Upper lobe of right lung (tissue), 1 donor: ENCODE measurements at places on chromosomes 3 and 15. TPM values are rescaled to one million over a fixed set of nuclear protein-coding genes. Genes with fewer than 3 reads are reported as not detected.

The GRAMD1C gene
- total RNA-seq = 6.4 TPM

The SATB1 gene
- total RNA-seq = 28.4 TPM

- H3K4me1 ChIP-seq = no peaks in the 10 kb centered on the region
- no peaks in the 10 kb centered on the region for H3K27me3 ChIP-seq
- H3K36me3 ChIP-seq = no peaks in the 10 kb centered on the region
- no peak overlapping the region for H3K4me3 ChIP-seq
- DNase-seq = no peak
Measured at GRCh38 chr15:67009576-67010569, 55.5 kb upstream of the SMAD3 start.

GRCh38 chr15:92159481-92159880, 234.2 kb upstream of the ST8SIA2 start:
- no peaks in the 10 kb centered on the region for H3K4me1 ChIP-seq
- no peak overlapping the region for H3K4me3 ChIP-seq
- H3K27ac ChIP-seq = no peak overlapping the region
- DNase-seq = no peak

- H3K4me1 ChIP-seq = no peaks in the 10 kb centered on the region
- no peak overlapping the region for H3K4me3 ChIP-seq
- no peak for DNase-seq
- no peaks in the 10 kb centered on the region for H3K27me3 ChIP-seq
Measured at GRCh38 chr3:98966434-98966833, 64.9 kb upstream of the DCBLD2 start.

The TRPM1 gene
- not detected for total RNA-seq

DNA sequence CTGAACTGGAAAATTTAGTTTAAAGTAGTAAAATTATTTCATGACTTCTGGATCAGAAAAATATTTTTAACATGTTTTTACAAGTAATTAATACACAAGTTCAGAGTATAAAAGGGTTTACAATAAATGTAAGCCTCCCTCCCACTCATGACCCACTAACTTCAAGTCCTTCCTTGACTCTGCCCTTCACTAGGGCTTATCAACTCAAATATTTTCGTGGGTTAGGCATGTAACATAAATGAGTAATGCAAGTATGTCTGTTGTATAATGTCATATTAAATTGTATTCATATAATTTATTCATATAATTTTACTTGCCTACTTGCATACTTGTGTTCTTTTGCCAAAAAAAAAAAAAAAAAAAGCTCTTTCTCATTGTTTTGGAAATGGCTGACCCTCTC, 3.4 kb upstream of the OPA1 start:
- H3K27me3 ChIP-seq = no peaks in the 10 kb centered on the region
- no peak for DNase-seq
- no peak overlapping the region for H3K4me3 ChIP-seq
- peaks cover 14% of the 10 kb centered on the region for H3K4me1 ChIP-seq

DNA sequence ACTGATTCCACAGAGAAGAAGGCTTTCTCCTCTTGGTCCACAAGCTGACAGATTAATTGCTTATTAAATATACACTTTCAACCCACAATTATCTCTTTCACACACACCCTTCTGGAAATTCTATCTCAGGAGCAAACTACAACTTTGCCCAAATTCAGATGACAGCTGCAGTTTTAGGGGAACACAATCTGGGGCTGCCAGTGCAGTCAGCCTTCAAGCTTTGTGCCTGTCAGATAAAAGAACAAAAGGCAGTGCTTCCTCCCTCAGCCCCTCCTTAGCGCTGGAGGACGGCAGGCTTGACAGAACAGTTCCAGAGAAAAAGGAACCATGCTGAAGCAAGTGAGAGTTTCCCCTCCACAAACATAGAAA, 99.6 kb downstream of the TMCC1 start:
- DNase-seq = no peak
- H3K27ac ChIP-seq = peak overlapping the region; percentile 73
- no peaks in the 10 kb centered on the region for H3K27me3 ChIP-seq
- peak overlapping the region; percentile 42 for H3K4me3 ChIP-seq

DNA sequence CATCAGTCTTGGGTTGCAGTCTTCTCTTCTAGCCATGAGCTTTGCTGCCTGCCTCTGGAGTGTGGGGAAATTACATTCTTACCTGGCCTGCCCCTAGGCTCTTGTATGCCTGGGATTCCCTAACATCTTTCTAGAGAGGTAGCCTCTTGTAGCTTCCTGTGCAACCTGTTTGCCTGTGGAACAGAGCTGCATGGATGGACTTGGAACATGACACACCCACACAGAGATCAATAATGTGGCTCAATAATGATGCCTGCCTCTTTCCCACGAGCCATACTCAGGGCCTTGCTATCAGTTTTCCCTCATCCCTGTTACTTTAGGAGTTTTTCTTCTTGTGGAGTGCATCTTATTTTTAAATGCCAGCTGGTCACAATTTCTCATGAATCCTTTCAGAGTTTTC, 11.4 kb downstream of the CHCHD6 start:
- H3K27me3 ChIP-seq = no peaks in the 10 kb centered on the region
- H3K36me3 ChIP-seq = no peaks in the 10 kb centered on the region
- no peak overlapping the region for H3K4me3 ChIP-seq

The PP2D1 gene
- total RNA-seq = not detected

The SPINT1 gene
- 96.8 TPM for total RNA-seq

The CLSTN2 gene
- total RNA-seq = 3.0 TPM

The QTRT2 gene
- 22.5 TPM for total RNA-seq

GRCh38 chr3:3665961-3666640, 133.1 kb upstream of the LRRN1 start:
- no peaks in the 10 kb centered on the region for H3K4me1 ChIP-seq
- no peak overlapping the region for H3K4me3 ChIP-seq
- no peak for DNase-seq
- H3K36me3 ChIP-seq = no peaks in the 10 kb centered on the region
- H3K27me3 ChIP-seq = no peaks in the 10 kb centered on the region
- H3K27ac ChIP-seq = no peak overlapping the region

- no peaks in the 10 kb centered on the region for H3K4me1 ChIP-seq
- H3K36me3 ChIP-seq = no peaks in the 10 kb centered on the region
- no peak overlapping the region for H3K4me3 ChIP-seq
- no peak overlapping the region for H3K27ac ChIP-seq
Measured at GRCh38 chr3:123365450-123366143, 83.3 kb downstream of the ADCY5 start.

- no peak for DNase-seq
- H3K27me3 ChIP-seq = no peaks in the 10 kb centered on the region
- H3K36me3 ChIP-seq = no peaks in the 10 kb centered on the region
- H3K27ac ChIP-seq = no peak overlapping the region
- peaks cover 23% of the 10 kb centered on the region for H3K4me1 ChIP-seq
Measured at GRCh38 chr3:132407025-132407424, 10.3 kb upstream of the DNAJC13 start.

GRCh38 chr3:128408693-128409623, 57.7 kb downstream of the DNAJB8 start:
- no peaks in the 10 kb centered on the region for H3K36me3 ChIP-seq
- H3K27ac ChIP-seq = no peak overlapping the region
- no peaks in the 10 kb centered on the region for H3K4me1 ChIP-seq

The HCLS1 gene
- 76.5 TPM for total RNA-seq

GRCh38 chr3:171116365-171116764, 89.8 kb upstream of the SLC2A2 start:
- no peak overlapping the region for H3K27ac ChIP-seq
- no peaks in the 10 kb centered on the region for H3K27me3 ChIP-seq
- no peak for DNase-seq
- peaks cover 16% of the 10 kb centered on the region for H3K36me3 ChIP-seq
- H3K4me1 ChIP-seq = no peaks in the 10 kb centered on the region

- no peak for DNase-seq
- no peak overlapping the region for H3K4me3 ChIP-seq
- H3K27ac ChIP-seq = no peak overlapping the region
- no peaks in the 10 kb centered on the region for H3K36me3 ChIP-seq
- H3K27me3 ChIP-seq = peaks cover 7% of the 10 kb centered on the region
Measured at GRCh38 chr3:8972639-8973038, 9.4 kb upstream of the RAD18 start.

DNA sequence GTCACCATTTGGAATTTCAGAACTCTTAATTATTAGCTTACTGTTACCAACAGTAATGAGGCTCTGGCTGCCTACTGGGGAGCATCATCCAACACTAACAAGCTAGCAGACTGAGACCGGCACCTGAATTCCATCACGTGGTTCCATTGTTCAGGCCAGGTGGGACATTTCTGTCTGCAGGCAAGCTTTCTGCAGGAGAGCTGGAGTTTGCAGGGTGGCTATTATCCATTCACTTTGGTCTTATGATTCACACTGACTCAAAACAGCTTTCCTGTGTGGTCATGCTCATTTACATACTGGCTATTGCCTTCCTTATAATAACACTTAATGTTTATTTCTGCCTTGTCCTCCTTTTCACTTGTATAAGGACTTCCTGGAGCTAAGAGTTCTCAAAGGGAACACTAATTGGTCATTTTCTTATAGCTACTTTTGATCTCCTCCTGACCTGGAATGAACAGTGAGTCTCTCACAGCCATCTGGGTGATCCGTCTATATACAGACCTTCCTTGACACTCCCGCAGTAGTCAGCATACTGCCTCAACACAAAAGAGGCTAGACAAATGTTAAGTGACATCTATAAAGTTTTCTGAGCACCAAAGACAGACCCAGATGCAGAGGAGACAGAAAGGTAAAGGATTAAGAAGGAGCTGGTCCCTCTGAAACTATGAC, 695.4 kb downstream of the FHIT start:
- no peaks in the 10 kb centered on the region for H3K27me3 ChIP-seq
- no peaks in the 10 kb centered on the region for H3K36me3 ChIP-seq
- no peak for DNase-seq
- no peak overlapping the region for H3K4me3 ChIP-seq

DNA sequence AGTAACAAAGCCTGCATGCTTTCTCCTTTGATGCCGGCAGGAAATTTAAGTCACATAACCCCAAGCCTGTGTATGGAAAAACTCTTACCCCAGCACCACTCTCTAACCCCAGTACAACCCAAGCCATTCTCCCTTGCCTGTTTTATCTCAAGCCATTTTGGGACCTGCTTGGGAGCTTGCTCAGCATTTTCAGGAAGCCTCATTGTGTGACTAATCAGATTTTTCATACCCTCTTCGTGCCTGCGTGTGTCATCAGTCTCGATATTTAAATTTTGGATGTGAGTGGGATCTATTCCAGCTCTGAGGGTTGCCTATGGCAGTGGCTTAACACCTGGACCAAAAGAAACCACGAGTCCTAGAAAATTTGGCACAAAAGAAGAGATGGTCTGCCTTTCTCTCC, 426.2 kb downstream of the SQOR start:
- H3K36me3 ChIP-seq = no peaks in the 10 kb centered on the region
- no peak overlapping the region for H3K4me3 ChIP-seq
- no peak overlapping the region for H3K27ac ChIP-seq
- no peak for DNase-seq
- H3K4me1 ChIP-seq = no peaks in the 10 kb centered on the region

- no peak overlapping the region for H3K27ac ChIP-seq
- H3K4me3 ChIP-seq = no peak overlapping the region
- H3K36me3 ChIP-seq = peaks cover 21% of the 10 kb centered on the region
Measured at GRCh38 chr3:107772016-107772415, 249.3 kb downstream of the BBX start.

GRCh38 chr3:19898721-19899120, 35.3 kb downstream of the EFHB start:
- H3K27ac ChIP-seq = no peak overlapping the region
- peaks cover 4% of the 10 kb centered on the region for H3K4me1 ChIP-seq
- DNase-seq = no peak
- no peak overlapping the region for H3K4me3 ChIP-seq

GRCh38 chr15:39602143-39602542, 21.3 kb downstream of the THBS1 start:
- H3K27me3 ChIP-seq = no peaks in the 10 kb centered on the region
- H3K4me3 ChIP-seq = no peak overlapping the region
- no peak for DNase-seq
- H3K36me3 ChIP-seq = no peaks in the 10 kb centered on the region

The C3orf85 gene
- total RNA-seq = not detected

The MEX3B gene
- total RNA-seq = 1.9 TPM

GRCh38 chr15:24966364-24967103, 11.7 kb downstream of the SNRPN start:
- H3K27me3 ChIP-seq = no peaks in the 10 kb centered on the region
- no peak for DNase-seq

- H3K4me1 ChIP-seq = peaks cover 34% of the 10 kb centered on the region
- H3K27me3 ChIP-seq = no peaks in the 10 kb centered on the region
- no peak overlapping the region for H3K27ac ChIP-seq
- H3K4me3 ChIP-seq = no peak overlapping the region
Measured at GRCh38 chr3:52119826-52120225, 34.4 kb downstream of the POC1A start.

GRCh38 chr3:171790898-171791691, 19.2 kb downstream of the PLD1 start:
- no peaks in the 10 kb centered on the region for H3K36me3 ChIP-seq
- no peak for DNase-seq
- peak overlapping the region; percentile 24 for H3K27ac ChIP-seq
- no peak overlapping the region for H3K4me3 ChIP-seq
- peaks cover 2% of the 10 kb centered on the region for H3K4me1 ChIP-seq
- H3K27me3 ChIP-seq = no peaks in the 10 kb centered on the region

- H3K4me1 ChIP-seq = no peaks in the 10 kb centered on the region
- no peaks in the 10 kb centered on the region for H3K27me3 ChIP-seq
- no peaks in the 10 kb centered on the region for H3K36me3 ChIP-seq
- no peak for DNase-seq
Measured at GRCh38 chr15:49415638-49416037, 7.4 kb upstream of the FGF7 start.

The GABRG3 gene
- not detected for total RNA-seq

The ATP13A5 gene
- 2.0 TPM for total RNA-seq

GRCh38 chr3:115624029-115624741, 875 bp downstream of the GAP43 start:
- no peaks in the 10 kb centered on the region for H3K4me1 ChIP-seq
- no peaks in the 10 kb centered on the region for H3K36me3 ChIP-seq
- DNase-seq = no peak

The LMAN1L gene
- total RNA-seq = not detected

DNA sequence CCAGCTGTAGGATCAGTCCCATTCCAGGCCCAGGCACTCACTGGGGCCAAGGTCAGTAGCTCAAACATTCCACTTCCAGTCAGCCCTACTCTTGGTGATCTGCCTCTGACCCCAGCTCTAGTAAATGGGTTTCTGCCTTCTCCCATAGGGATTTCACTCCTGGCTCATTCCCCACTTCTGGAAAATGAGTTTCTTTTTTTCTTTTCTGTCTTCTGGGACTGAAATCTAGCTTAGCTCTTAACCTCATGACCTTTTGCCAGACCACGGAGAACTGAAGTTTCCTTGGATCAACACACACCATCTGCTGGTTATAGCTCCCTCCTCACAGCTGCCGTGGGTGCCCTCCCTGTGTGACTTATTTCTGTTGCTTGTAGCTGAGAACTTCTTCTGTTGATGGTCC, 21.3 kb downstream of the MME start:
- H3K4me3 ChIP-seq = no peak overlapping the region
- H3K4me1 ChIP-seq = no peaks in the 10 kb centered on the region
- DNase-seq = no peak
- H3K27ac ChIP-seq = no peak overlapping the region
- H3K27me3 ChIP-seq = no peaks in the 10 kb centered on the region

DNA sequence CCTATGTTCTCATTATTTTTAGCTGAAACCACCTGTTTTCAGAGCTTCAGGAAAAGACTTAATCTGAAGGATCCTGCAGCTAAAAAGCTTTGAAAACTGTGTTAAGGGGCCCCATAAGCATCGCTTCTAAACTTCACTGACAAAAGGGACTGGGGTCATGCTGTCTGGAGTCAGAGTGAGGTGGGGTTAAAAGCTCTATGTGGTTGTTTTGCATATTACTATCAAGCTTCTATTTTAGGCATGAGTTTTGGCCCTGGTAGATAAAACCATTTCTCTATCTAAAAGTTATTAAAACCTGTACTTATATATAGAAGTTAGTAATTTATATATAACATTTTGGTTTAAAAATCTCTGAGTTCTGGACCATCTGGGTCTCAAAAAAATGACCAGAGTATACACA, 45.5 kb downstream of the GPR160 start:
- no peak overlapping the region for H3K4me3 ChIP-seq
- no peak for DNase-seq
- H3K27ac ChIP-seq = no peak overlapping the region
- no peaks in the 10 kb centered on the region for H3K27me3 ChIP-seq
- peaks cover 40% of the 10 kb centered on the region for H3K36me3 ChIP-seq
